Cerebellar nuclear complex (tissue), 1 donor: ENCODE measurements at places on chromosomes 2 and 18.
A peak's percentile ranks its signal among the peaks of the same experiment; 100 is the strongest.

GRCh38 chr2:52463457-52463856 lies 1304.1 kb upstream of the CHAC2 start:
- no peak for DNase-seq

- no peak for DNase-seq
These were observed 174.2 kb downstream of the RTP5 start for GRCh38 chr2:242043538-242044312.

DNA sequence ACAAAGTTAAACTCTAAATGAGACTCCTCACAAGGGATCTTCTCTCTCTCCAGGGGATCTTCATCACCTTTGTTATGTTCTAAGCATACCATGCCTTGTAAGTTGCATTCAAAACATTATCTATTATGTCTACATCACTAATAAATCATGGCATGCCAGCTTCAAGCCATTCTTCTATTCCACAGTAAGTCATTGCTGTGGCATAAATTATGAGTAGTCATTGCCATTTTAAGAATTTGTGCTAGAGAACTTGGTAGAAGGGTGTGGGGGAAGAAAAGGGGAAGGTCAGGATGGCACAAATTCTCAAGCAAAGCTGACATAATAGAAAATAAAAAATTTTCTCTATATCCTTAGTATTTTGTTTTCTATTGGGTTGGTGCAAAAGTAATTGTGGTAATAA lies 33.5 kb downstream of the BARD1 start:
- no peak for DNase-seq

DNA sequence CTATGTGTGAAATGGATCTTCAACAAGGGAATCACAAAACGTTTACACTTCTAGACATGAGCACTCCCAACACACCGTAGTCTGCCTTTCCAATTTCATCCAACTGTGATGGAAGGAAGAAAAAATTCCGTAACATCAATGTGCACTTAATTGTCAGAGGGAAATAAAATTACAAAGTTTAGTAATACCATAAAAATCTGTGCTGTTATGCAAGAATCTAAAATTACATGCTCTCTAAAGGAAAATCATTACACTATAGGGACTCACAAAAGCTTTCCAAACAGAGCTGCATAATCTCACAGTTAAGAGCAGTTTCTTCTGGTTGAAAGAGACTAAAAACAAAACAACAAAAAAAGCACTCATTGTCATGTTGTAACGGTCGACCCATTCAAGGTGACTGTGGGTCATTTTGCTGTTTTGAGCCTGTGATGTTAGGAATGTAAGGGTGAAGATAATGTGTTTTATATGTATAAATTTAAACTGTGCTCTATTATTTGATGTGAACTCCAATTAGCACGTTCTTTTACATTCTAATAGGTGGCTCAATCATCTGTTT lies 698.0 kb downstream of the TDRD15 start:
- no peak for DNase-seq

GRCh38 chr2:73291461-73292315 lies 1.7 kb downstream of the EGR4 start:
- no peak for DNase-seq

DNA sequence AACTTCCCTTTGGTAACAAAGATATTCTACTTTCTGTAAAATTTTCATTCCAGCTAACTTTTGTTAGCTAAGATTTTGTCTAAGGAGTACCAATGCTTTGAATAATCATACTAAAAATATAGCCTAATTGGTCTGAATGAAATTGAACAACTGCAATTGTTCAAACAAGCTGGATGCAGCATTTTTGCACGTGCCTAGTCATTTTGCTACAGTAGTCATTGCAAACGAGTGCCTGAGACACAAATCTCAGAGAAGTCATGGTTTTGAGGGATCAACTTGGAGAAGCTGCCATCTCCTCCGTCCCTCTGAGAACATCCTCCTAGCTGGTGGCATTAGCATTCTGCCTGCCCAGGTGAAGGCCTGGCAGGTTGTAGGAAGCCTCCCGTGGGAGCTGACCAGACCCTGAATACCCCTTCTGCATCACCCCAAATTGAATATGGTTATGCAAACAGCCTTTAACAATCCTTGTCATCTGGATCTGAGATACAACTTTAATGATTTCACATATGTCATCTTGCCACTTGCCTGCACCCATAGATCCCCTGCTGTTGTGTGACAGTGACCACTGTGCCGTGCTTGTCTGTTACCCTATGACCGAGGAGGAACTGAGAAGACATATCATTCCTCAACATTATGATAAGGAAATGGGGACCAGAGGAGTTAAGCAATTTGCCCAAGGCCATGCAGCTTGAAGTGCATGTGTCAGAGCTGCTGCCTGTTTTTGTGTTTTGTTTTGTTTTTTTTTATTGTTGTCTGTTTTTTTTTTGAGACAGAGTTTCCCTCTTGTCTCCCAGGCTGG lies 29.1 kb upstream of the MGAT4A start:
- no peak for DNase-seq

- no peak for DNase-seq
These were observed 100.1 kb downstream of the TSN start for GRCh38 chr2:121855510-121855909.

DNA sequence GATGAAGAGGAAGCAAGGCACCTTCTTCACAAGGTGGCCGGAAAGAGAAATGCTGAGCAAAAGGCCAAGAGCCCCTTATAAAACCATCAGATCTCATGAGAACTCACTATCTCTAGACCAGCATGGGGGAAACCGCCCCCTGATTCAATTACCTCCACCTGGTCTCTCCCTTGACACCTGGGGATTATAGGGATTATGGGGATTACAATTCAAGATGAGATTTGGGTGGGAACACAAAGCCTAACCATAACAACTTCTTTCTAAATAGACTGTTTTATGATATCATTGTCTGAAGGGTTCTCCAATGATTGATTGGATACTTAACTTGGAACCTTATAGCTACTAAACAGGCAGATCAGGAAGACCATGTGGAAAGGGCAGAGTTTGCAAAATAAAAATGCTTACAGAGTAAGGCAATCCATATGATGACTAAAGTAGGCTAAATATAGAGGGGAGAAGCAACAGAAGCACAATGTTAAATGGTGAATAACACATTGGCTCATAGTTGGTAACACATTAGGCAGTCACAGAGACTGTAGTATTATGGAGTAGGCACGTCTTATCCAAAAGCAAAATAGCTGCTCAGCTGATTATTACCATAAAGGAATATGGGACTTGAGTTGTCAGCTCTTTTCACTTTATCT lies 179.0 kb downstream of the BARD1 start:
- DNase-seq, result no peak

DNA sequence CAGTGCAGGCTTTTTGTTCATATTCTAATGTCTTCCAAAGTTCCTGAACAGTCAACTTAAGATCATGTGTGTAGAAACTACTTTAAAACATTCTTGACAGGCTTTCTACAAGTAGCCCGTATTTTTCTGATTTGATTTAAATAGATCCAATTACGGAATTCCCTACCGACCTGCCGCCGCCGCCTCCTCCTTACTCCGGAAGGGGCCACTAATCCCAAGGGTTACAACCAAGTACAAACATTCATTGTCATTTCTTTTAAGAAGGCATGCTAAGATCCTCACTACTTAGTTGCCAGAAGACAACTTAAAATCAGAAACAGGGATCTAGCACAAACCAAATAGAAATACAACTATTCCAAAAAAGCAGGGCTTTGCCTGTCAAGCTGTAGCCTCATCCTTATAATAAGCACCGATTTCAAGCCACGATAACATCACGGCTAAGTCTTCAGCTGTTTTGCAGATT lies 784 bp downstream of the WDR33 start:
- DNase-seq, result no peak

GRCh38 chr2:170605862-170606261 lies 109.3 kb upstream of the SP5 start:
- DNase-seq, result no peak

GRCh38 chr18:50558157-50558556 lies 1.7 kb upstream of the MAPK4 start:
- DNase-seq, result no peak

- DNase-seq, result no peak
These were observed 35.9 kb downstream of the CCDC102B start for GRCh38 chr18:68833756-68834155.

DNA sequence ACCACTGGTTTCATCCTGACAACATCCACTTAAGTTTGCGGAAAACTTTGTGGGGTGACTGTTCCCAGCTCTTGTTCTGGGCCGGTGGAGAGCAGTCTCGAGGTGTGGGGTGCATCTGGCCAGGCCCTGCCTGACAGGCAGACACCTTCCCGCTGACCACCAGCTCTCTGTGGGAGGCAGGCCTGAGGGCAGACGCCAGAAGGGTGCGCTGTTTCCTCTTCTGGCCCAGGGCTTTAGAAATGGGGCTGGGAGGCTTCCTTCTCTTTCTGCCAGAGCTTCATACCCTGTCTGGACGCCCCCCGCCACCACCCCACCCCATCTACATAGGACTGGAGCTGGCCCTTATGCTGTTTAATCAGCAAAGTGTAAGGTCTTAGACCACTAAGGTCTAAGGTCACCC lies 263.8 kb downstream of the LOXHD1 start:
- DNase-seq, result no peak

- no peak for DNase-seq
These were observed 57.9 kb upstream of the ARHGAP15 start for GRCh38 chr2:143071185-143071876.

GRCh38 chr2:135052997-135053474 lies 944 bp downstream of the RAB3GAP1 start:
- no peak for DNase-seq

DNA sequence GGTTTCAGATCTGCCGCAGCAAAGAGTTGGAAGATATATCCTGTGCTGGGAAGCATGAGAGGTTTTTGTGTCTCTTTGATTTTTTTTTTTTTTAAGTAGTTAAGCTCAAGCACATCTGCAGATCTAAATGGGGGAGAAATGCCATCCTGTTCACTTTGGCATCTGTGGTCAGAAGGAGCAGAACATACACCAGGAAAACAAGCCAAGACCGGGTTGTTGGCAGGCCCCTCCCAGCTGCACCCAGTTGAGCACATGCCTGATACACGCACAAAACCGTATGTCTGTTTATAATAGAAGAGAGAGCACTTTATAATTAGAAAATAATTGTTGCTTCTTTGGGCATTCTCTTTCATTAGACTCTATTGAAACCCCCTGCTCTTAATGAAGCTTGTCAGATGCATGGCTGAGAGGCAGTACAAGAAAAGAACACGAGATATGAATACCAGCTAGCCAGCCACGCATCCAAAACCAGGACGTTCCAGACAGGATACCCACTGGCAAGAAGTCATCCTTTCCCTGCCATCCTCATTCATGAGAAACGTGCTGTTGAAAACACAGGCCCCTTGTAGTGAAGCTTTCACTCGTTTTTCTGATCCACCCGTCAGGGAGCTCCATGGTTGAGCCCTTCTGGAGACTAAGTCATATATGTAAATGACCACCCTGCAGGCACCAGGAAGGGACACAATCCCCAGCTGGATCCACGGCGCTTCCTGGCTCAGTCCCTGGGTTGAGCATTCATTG lies 152.2 kb downstream of the ALPK2 start:
- peak; percentile 58 for DNase-seq

DNA sequence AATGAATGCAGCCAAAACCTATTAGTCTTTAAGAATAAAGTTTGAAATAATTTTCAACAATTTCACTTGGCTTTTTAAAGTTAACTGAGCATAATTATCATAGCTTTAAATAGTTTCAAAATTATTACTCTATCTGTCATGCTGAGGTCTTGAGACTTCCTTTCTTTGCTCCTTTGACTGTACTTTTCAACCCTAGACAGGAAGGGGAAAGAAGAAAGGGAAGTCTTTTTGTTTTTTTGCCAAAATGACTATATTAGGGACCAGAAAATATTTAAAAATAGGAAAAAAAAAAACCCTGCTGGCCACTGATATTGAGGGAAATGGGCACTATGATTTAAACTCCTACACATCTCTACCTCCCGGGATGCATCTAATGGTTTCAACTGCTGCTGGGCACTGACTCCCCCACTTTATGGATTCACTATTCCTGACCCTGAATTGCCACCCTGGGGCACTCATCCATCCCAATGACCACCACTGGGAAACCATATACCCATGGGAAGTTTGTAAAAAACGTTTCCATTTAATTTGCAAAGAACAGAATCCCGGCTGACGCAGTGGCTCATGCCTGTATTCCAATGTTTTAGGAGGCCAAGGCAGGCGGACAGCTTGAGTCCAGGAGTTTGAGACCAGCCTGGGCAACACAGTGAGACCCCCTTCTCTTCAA lies 50.5 kb downstream of the GAREM1 start:
- no peak for DNase-seq

- no peak for DNase-seq
These were observed 108.1 kb upstream of the SERPINE2 start for GRCh38 chr2:224147174-224147573.

GRCh38 chr2:174335254-174335987 lies 667 bp downstream of the SP9 start:
- no peak for DNase-seq

DNA sequence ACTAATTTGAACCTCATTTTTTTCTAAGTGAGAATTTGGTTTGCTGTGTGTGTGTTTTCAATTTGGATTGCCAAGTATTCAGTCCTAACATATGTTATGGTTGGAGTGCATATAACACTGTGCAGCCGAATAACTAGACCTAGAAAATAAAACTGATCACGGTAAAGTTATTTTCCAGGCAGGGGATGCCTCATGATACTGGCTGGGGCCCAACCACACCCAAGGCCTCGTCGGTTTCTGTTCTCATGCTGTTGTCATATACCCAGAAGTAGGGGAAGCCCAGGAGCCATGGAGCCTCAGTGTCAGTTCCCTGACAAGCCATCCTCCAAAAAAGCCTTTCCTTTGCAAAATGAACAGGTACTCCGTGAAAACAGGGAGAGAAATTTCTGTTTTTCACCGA lies 160.2 kb downstream of the GBX2 start:
- DNase-seq, result peak; percentile 3

- DNase-seq, result no peak
These were observed 119.9 kb upstream of the HS6ST1 start for GRCh38 chr2:128438586-128438985.

GRCh38 chr2:71210292-71210691 lies 16.6 kb downstream of the PAIP2B start:
- no peak for DNase-seq
